ENCODE measurements at places on chromosomes 3 and 15.
A peak's percentile ranks its signal among the peaks of the same experiment; 100 is the strongest.

DNA sequence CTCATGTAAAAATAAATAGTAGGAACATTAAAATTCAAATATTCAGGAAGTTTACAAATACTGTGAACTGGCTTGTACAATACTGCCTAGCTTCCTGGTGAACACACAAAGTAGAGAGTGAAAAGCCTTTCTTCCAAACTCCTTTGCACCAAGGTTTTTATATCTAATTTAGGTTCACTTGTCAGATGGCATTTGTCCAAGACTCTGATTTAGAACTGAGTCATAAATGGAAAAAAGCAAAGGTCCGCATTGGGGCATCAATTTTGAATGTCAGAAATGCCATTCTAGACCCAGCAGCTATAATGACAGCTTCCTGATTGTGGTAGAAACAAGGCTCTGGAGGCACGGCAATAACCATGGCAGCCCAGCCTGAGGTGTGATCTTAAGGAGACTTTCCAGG lies 160.7 kb downstream of the PDE8A start:
- DNase-seq: no peak

DNA sequence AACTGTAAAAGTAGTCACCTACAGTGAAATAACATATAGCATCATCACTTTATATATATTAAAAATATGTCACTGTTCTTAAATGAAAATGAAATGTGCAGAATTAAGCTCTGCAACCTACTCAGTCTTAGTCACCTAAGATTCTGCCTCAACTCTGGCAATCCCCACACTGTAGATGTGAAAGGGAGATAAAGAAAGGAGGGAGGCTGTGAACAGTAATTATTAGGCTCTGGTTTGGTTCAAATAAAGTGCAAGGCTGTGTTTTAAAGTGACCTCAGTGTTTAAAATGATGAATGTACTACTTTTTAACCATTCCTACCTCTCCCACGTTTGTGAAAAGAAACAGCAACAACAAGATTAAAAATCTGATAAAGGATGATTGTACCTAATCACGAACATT lies 72.2 kb downstream of the ATP8B4 start:
- DNase-seq: no peak

DNA sequence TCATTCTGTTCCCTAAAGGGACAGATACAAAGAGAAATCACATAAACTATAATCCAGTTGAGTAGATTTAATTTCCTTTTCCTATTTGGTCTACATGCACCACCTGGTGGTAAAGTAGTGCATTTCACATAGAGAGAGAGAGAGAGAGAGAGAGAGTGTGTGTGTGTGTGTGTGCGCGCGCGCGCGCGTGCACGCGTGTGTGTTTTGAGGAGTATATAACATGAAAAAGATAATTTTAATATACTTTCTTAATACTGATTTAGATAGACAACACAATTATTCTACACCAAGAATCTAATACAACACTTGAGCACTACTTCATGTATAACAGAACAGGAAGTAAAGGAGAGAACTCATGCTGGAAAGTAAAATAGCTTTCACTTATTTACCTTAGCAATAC lies 1.1 kb upstream of the FGF7 start:
- peak; percentile 73 for DNase-seq

DNA sequence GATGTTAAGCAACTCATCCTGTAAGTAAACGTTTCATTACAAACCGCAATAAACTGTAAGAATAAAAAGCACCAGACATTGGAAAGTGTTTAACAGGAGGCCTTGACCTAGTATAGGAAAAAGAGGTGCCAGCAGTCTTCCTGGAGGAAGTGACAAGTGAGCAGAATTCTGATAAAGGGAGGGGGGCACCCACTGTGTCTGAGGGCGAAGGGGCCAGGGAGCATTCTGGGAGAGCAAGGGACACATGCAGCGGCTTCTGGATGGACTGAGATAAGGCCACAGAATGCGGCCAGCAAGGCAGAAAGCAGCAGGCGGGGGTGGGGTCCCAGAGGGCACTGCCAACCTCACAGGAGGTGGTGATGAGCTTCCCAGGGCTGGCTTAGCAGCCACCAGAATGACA lies 80.2 kb downstream of the MTHFS start:
- no peak for DNase-seq

DNA sequence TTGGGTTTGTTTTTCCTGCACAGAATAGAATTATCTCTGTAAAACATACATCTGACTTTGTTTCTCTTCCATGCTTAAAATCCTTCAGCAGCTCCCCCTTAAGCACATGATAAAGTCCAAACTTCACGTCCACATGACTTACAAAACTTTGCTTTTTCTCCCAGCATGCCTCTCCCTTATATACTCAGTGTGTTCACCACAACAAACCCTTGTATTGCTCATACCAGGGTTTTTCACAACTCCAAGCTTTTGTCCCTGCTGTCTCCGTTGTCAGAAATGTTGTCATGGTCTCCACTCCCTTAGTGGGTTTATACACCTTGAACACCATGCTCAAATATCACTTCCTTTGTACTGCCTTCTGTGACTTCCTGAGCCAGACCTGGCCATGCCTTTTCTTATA lies 91.1 kb upstream of the MITF start:
- DNase-seq: no peak

Data from HAP-1 (cell line).